Non-pigmented ciliary epithelial cell (primary cell): ENCODE measurements at places on chromosomes 12 and 14.

GRCh38 chr12:83224012-83224411 is 537.3 kb downstream of the TMTC2 start:
- DNase-seq: no peak

GRCh38 chr12:67107751-67108269 is 161.3 kb upstream of the CAND1 start:
- no peak for DNase-seq

- DNase-seq: no peak
Observed at GRCh38 chr14:56694609-56695008, 115.0 kb downstream of the TMEM260 start.

DNA sequence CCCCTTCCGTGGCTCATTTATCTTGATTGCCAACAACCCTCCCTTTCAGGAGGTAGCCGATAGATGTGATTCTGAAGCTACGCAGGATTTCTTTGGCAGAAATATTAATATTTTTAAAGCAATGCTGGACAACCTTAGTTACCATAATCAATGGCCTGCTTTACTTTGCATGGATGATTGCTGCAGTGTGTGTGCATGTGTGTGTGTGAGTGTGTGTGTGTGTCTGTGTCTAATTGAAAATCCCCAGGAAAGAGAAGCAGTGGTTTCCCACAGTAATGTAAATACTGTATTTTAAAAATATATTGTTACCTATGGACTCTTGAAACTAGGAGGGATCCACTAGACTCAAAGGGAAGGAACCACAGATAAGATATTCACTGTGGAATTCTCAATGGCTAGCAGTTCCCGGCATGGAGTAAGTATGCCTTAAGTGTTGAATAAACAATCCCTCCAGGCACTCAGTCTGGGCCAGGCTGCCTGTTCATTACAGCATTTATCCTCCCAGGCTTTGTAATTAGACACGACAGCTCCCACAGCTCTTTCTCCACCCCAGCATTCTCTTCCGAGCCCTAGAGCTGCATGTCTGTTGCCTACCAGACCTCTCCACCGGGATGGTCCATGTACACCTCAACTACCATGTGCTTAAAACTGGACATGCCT is 22.5 kb upstream of the C14orf132 start:
- DNase-seq: no peak

DNA sequence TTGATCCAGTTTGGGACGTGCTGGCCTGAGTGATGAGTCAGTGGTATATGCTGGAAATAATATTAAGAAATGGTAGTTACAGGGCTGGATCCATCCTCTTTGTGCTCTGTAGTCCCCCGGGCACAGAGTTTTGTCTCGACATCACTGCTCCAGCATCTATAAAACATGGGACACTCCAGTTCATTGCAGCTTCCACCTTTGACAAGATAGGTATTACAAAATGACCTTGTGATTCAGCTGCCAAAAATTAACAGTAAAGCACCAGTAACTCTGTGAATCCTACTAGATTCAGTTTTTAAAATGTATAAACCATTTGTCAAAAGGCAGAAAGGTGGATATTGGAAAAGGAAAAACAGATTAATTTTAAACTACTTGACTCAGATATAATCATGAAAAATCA is 14.6 kb upstream of the GNG2 start:
- no peak for DNase-seq

DNA sequence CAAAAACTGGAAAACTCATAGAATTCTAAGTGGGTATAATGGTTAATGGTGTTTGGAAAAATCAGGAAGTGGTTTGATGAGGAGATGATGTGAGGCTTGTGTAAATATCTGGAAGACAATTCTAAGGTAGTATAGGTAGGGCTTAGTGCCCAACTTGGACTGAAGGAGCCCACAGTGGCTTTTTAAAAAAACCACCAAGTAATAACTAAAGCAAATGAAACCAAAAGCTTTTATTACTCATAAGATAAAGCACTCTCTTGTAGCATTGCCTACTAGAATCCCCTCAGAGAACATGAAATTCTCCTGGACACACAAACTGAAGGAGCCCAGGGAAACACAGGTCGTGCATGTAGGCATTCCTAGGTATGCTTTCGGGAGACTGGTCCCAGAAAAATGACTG is 324.5 kb downstream of the NELL2 start:
- DNase-seq: no peak

DNA sequence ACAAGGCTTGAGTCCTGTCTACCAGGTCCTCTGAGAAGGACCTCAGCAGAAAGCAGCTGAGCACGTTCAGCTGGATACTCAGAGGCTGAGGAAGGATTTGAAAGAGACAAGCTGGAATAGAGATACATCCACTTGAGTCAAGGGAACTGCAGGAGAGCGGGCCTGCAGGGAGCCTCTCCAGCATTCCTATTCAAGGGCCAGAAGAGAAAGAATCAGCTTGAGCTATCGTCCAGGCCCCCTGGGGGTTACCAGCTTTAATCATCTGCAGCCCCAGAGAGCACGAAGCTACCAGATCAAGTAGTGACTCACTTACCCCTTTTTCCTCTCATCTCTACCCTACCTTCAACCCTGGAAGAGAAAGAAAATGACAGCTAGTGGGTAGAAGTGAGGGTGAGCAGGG is 80.9 kb downstream of the NDUFA12 start:
- no peak for DNase-seq

DNA sequence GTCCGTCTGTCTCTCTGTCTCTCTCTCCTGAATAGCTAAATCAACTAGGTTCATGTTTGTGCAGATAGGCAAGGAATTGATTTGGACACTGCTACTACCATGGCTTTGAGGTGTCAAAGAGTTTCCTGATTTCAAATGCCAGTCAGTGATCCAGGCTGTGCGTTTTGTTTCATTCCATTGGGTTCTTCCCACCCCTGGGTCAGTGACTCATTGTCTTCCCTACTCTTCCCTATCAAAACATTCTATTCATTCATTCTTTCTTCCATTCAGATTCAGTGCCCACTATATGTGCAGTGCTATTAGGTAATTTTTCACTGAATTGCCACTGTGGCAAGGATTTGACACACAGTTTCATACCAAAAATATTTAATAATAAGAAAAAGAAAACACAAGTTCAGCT is 50.4 kb downstream of the RPH3A start:
- DNase-seq: no peak

DNA sequence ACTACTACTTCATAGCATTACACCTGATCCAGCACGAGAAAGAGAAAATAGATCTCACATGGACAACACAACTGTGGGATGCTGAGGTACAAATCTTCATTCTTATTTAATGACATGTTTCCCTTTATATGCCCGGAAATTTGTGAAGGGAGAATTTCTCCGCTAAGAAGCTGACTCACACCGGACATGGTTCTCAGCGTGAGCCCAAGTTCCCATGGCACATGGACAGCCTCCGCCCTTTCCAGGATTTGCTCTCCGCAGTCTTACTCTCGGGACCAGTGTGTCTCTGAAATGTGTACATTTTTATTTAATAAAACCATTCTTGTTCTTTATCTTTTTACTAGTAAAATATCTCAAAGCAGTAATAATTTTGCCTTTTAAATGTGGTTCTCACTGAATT is 1154.8 kb downstream of the TMEM121 start:
- no peak for DNase-seq

DNA sequence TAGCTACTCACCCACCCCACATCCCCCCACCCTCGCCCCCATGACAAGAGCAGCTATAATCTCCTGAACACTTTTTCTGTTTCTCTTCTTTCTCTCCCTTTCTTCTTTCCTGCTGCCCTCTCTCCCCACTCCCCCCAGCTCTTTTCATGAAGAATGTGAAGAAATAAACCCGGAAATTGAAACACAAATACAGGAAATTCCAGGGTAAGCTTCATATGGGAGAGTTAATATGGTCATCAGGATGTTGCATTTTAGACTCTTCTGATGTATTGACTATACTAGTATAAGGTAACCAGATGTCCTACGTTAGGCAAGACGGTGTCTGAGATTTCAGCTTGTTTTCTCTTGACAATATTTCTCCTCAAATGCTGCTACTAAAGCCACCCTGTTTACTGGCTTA is 41.6 kb upstream of the LRIG3 start:
- no peak for DNase-seq

DNA sequence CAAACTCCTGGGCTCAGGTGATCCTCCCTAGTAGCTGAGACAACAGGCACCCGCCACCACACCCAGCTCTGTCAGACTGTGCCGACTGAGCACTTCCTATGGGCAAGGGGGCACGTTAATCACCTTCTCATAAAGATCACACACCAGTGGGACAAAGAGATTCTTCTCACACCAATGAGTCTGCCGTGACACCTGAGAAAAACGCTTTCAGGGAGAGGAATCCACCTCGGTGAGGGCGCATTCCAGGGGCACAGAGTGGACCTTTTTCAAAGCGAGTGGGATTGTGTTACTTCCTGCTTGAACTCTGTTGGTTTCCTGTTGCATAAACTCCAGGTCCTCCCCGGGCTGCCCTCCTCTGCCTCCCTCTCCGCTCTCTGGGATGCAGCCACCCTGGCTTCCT is 17.5 kb upstream of the SCARB1 start:
- no peak for DNase-seq

- DNase-seq: no peak
Observed at GRCh38 chr14:60220084-60220483, 28.9 kb upstream of the PPM1A start.

- no peak for DNase-seq
Observed at GRCh38 chr14:39015964-39016577, 87.0 kb downstream of the SEC23A start.

- no peak for DNase-seq
Observed at GRCh38 chr12:6923003-6923732, 4.6 kb upstream of the ATN1 start.

GRCh38 chr14:92740440-92740839 is 8.0 kb downstream of the LGMN start:
- no peak for DNase-seq

GRCh38 chr12:9041321-9041720 is 52.0 kb downstream of the KLRG1 start:
- no peak for DNase-seq

- no peak for DNase-seq
Observed at GRCh38 chr12:47811072-47811396, 8.7 kb downstream of the HDAC7 start.

DNA sequence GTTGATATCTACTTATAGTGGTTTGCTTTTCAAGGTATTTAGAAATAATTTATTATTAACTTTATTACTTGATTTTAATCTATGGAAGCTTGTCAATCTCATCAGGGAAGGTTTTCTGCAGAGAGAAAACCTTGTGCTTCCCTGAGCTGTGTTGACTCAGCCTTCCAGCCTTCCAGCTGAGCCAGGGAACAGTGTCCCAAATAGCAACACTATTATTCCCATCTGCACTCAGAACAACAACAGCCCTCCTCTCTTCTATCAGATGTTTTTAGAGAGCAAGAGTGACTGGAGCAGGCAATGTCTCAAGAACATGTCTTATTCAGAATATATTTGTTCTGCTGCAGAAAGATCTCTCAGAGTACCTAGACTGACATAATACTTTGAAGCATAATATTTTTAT is 389.9 kb upstream of the GARIN6 start:
- no peak for DNase-seq

DNA sequence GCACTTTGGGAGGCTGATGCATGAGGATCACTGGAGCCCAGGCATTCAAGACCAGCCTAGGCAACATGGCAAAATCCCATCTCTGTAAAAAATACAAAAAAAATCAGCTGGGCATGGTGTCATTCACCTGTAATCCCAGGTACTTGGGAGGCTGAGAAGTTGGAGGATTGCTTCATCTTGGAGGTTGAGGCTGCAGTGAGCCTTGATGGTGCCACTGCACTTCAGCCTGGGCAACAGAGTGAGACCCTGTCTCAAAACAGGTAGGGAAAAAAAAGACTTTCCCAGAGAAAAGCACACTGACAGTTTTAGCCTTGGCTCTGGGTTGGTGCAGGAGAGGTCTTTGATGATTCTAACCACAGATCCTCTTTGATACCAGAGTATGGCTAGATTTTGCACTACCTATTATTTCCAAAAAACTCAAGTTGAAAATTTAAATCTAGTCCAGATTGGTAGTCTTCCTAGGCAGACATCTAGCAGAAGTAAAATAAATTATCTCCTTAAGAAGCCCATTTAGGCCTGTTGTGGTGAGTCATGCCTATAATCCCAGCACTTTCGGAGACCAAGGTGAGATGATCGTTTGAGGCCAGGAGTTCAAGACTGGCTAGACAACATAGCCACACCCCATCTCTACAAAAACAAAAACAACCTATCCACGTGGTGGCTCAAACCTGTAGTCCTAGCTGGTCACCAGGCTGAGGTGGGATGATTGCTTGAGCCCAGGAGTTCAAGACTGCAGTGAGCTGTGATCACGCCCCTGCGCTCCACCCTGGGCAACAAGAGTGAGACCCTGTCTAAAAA is 18.6 kb downstream of the LARP4 start:
- no peak for DNase-seq

- DNase-seq: no peak
Observed at GRCh38 chr14:76516884-76517283, 140.9 kb downstream of the ESRRB start.

DNA sequence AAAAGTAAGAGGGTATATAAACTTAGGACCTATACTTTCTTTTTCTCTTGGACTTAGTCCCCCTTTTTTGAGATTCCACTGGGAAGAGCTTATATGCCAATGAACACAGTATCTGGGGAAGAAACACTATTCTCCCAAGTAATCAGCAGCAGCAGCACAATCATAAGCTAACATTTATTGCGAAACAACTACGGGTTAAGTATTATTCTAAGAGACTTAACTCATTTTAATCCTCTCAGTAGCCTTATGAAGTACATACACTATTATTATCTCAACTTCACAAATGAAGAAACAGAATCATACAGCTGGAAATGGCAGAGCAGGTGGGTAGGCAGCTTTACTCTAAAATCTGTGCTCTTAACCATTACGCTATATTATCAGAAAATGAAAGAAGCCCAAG is 27.9 kb downstream of the BAZ2A start:
- DNase-seq: no peak

DNA sequence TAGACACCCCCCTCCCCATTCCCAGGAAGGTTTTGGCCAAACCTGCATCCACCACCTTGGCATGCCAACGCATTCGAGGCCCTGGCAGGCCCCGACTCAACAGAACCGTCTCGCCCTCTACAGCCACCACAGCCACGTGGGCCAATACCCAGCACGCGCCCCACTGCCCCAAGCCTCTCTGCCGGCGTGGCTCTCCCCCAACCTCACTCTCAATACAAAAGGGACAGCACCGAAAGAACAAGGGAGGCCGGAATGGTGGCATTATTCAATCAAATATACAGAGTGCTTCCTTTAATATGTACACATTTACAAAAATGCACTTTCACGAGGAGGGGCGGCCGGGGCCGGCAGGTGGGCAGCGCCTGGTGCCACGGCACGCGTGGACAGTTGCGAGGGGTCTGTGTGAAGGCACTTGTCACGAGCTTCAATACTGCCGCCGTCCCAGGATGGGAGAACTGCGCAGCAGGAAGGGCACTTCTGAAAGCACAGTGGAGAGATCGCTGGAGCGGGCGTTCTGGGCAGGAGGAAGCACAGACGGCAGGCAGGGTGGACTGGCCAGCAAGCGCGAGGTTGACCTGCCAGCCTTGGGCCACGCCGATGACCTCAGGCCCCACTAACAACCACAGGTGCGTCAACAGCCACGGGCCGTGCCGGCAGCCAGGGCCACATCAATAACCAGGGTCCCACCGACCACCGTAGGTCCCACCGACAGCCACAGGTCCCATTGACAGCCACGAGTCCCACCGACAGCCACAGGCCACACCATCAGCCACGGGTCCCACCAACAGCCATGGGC is 26.9 kb downstream of the JAG2 start:
- DNase-seq: no peak

- no peak for DNase-seq
Observed at GRCh38 chr14:99275222-99275584, 3.2 kb upstream of the BCL11B start.

GRCh38 chr14:58833634-58834378 is 196.0 kb downstream of the DACT1 start:
- DNase-seq: no peak

- DNase-seq: no peak
Observed at GRCh38 chr12:43675048-43675904, 83.3 kb downstream of the PUS7L start.
